ENCODE measurements at places on chromosomes 7 and 10.

- DNase-seq: no peak
These were observed 160.1 kb downstream of the NEURL1 start for GRCh38 chr10:103653581-103654037.

DNA sequence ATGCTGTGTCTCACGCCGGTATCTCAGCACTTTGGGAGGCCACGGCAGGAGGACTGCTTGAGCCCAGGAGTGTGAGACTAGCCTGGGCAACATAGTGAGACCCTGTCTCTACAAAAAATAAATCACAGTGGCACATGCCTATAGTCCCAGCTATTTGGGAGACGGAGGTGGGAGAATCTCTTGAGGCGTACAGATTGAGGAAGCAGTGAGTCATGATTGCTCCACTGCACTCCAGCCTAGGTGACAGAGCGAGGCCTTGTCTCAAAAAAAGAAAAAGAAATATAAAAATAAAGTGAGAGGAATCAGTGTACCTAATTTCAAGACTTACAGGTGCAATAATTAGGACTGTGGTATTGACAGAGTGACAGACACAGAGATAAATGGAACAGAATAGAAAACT is 23.9 kb downstream of the SLC25A40 start:
- DNase-seq: no peak

- DNase-seq: no peak
These were observed 95.1 kb upstream of the PPP2R2D start for GRCh38 chr10:131805696-131806095.

- no peak for DNase-seq
These were observed 313.0 kb upstream of the NPVF start for GRCh38 chr7:25541094-25541821.

- no peak for DNase-seq
These were observed 54.0 kb upstream of the HECW1 start for GRCh38 chr7:43058271-43059066.

DNA sequence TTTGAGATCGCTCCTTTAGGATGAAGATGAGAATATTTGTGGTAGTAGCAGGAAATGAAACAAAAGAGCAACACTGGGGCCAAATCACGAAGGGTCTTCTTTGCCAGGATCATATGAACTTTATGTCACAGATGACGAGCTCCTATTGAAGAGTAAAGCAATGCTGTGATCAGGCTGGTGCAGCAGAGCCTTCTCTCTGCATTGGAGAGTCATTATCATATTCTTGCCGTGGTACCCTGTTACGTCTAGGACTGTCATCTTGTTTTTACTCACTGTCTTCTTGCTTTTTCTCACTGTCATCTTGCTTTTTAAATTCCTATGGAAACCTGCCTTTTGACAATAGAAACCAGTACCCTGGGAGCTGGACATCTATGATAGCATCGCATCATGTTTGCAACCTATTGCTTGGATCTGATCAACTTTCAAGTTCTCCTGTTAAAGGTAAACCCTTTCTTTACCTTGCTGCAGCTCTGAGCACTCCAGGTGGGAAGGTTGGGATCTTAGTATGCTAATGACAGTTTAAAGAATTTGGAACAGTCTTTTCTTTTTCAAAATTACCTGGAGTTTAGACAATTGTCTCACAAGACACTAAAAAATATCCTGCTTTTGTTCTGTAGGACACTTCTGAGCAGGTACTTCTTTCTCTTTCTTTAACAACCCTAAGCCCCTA is 27.9 kb upstream of the CACNA2D1 start:
- DNase-seq: no peak

DNA sequence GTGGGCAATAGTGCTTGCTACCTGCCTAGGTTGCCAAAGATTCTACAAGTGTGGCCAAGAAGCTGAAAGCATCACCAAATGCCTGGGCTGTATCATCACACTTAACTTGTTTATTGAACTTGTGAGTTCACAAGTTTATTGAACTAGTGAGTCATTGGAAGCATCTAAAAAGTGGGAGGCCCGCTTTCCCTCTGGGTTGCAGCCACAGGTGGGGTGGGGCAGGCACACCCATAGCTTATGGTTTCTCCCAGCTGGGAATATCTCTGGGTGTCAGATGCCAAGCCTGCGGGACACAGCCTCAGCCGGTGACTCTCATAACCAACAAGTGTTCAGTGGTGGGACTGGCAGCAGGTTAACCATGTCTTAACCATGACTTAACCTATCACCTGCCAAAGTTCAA is 145.9 kb upstream of the FAM13C start:
- no peak for DNase-seq

DNA sequence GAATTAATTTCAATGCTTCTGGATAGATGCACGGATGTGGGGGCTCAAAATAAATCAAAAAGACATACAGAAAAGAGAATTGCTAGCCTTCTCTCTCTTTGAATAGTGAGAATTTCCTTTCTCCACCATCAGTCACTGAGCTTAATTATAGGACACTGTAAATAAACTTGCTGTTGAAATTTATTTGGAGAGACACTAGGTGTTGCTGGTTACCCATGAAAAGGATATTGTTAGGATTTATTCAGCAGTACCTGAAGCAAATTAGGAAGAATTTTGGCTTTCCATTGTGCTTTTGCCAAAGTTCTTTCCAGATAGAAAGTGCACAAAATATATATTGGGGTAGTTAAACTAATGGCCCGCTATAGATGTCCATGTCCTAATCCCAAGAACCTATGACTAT is 27.6 kb downstream of the GCC1 start:
- no peak for DNase-seq

GRCh38 chr10:126570621-126571602 is 99.6 kb downstream of the C10orf90 start:
- DNase-seq: no peak

All from kidney capillary endothelial cell (primary cell).